ENCODE measurements at places on chromosomes 16 and 17. TPM values are rescaled to one million over a fixed set of nuclear protein-coding genes. Genes with fewer than 3 reads are reported as not detected.

The KRTAP9-8 gene
- not detected for total RNA-seq

The TNP2 gene
- not detected for total RNA-seq

The CDK5R1 gene
- total RNA-seq, result 0.32 TPM

The TBC1D3 gene
- total RNA-seq, result not detected

Data from bronchial smooth muscle cell (primary cell).